NCI-H2107 (cell line): ENCODE measurements at places on chromosomes 11 and 22.

DNA sequence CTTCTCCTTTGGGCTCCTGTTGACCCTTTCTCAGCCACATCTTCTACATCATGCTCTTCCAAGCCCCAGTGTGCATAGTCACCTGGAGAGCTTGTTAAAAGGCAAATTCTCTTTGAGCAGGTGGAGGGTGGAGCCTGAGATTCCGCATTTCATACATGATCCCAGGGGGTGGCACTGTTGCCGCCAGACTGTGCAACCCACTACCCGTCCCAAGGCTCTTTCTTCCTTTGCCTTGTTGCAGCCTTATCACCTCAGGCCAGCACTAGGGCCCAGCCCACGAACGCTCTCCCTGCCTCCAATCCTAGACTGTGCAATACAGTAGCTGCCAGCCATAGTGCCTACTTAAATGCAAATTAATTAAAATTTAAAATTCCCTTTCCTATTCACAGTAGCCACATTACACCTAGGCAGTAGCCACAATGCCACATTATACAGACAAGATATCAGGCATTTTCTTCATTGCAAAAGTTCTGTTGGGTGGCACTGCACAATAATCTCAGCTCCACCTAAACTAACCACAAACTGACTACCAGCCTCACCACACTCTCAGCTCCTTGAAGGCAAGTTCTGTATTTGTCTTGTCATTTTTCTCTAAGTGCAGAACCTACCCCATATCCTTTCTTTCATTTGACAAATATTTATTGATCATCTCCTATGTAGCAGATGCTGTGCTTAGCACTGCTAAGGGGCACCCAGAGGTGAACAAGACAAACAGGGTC lies 4.6 kb upstream of the KCNJ5 start:
- DNase-seq: peak; percentile 30

- DNase-seq: no peak
Measured at GRCh38 chr11:130510407-130511006, 62.1 kb downstream of the ADAMTS15 start.

DNA sequence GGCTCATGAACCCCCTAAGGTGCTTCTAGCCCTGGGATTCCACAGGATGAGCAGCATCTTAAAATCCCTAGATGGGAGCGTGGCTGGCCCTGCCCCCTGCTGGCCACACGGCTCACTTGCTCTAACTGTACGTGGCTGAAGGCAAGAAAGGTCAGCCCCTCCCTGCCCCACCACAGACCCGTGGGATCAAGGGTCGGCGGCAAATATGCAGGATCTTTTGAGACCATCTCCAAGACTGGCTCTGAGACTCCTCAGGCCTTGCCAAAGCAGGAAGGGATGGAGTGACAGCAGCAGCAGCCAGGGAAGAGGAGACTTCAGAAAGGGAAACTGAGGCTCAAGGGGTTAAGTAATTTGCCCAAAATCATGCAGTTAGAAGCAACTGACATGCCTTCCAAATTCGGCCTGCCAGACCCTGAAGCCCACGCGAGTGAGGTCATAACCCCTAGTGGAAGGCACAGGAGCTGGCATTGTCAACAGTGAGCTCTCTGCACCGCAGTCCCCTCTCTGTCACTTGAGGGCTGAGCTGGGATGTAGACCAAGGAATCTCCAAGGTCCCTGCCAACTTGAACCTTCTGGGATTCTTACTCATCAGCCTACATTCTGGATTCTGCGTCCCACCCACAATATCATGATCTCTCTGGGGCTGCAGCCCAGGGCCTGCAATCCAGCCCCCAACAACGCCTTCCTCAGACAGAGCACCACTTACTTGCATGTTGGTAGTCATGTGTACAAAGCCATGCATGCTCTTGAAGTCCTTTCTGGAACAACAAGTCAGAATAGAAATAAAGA lies 31.4 kb downstream of the CREB3L1 start:
- no peak for DNase-seq

DNA sequence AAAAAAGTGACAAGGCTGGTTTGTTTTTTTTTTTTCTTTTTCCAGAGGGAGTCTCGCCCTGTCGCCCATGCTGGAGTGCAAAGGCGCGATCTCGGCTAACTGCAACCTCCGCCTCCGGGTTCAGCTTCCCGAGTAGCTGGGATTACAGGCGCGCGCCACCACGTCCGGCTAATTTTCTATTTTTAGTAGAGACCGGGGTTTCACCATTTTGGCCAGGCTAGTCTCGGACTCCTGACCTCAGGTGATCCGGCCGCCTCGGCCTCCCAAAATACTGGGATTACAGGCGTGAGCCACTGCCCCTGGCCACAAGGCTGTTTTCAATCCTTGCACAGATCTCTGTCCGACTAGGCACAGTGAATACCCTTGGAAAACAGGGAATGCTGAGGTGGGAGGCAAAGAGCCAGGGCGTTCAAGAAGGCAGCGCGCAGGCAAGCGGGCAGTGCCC lies 566 bp downstream of the ATP6V1E1 start:
- no peak for DNase-seq

DNA sequence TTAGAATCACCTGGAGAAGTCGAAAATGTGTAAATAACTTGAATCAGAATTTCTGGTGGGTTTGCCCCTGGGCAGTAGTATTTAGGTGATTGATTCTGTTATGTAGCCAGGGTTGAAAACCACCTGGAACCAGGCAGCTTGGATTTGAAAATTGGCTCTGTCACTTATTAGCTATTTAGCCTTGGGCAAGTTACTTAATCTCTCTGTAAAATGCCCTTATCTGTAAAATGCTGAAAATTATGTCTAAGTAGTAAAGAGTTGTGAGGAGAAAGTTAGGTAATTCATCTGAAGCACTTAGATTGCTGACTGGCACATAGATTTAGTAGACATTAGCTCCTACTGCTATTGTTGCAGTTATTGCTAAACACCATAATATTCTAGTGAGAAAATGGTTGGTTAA lies 49.3 kb downstream of the PPME1 start:
- DNase-seq: no peak

- DNase-seq: no peak
Measured at GRCh38 chr11:398826-399225, 4.8 kb downstream of the PKP3 start.

DNA sequence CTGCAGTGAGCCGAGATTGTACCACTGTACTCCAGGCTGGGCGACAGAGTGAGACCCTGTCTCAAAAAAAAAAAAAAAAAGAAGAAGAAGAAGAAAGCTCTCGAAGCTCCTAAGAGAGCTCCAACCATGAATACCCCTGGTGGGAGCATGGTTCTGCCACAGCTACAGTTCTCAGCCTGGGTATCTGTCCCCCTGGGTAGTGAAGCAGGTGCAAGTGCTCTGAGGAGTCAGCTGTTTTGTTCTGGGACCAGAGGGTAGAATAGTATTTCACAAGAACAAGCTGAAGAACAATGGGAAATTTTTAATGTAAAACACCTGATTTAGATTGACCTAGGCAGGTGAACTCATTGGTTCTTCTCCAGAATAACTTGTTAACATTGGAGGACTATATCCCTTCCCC lies 4.3 kb upstream of the HYOU1 start:
- DNase-seq: no peak

GRCh38 chr22:25941365-25941960 lies 199.5 kb downstream of the MYO18B start:
- DNase-seq: no peak

- DNase-seq: no peak
Measured at GRCh38 chr11:115926601-115927000, 422.4 kb upstream of the CADM1 start.

GRCh38 chr22:20378110-20378509 lies 15.8 kb upstream of the ZNF74 start:
- DNase-seq: no peak

DNA sequence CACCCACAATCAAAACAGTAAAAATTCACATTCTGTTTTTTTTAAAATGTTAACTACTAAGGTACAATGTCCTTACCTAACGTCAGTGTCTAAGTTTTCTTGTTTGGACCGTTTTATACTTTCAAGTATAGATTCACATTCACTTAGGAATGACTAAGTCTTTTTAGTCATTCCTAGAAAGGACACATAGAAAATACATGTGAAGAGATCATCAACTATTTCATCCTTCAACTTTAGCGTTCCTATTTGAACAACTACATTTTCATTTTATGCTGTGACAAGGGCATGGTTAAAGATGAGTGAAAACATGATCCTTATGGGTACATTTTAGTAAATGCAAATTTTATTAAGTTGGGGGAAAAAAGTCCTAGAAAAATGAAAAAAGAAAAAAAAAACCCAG lies 62.8 kb downstream of the DDX10 start:
- DNase-seq: no peak

DNA sequence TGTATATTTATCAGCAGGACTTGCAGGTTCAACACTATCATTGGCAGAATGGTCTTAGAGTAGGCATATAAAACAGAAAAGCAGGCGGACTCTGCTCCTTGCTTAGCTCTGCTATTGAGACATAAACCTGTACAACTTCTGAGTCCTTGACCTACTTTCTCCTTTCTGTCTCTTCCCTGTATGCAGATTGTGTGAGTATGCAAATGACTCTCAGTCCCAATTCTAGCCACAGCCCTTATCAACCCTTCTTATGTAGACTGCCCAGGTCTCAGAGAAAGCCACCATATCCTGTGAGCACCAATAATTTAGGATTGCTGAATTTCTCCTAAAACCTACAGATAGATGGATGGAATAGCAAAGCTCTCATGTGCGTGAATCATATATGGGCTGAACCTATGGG lies 367.6 kb upstream of the DDI1 start:
- DNase-seq: no peak
